ENCODE measurements at places on chromosomes 11 and 22.
A peak's percentile ranks its signal among the peaks of the same experiment; 100 is the strongest.

- DNase-seq: no peak
Observed at GRCh38 chr11:76361374-76361773, 19.6 kb downstream of the THAP12 start.

DNA sequence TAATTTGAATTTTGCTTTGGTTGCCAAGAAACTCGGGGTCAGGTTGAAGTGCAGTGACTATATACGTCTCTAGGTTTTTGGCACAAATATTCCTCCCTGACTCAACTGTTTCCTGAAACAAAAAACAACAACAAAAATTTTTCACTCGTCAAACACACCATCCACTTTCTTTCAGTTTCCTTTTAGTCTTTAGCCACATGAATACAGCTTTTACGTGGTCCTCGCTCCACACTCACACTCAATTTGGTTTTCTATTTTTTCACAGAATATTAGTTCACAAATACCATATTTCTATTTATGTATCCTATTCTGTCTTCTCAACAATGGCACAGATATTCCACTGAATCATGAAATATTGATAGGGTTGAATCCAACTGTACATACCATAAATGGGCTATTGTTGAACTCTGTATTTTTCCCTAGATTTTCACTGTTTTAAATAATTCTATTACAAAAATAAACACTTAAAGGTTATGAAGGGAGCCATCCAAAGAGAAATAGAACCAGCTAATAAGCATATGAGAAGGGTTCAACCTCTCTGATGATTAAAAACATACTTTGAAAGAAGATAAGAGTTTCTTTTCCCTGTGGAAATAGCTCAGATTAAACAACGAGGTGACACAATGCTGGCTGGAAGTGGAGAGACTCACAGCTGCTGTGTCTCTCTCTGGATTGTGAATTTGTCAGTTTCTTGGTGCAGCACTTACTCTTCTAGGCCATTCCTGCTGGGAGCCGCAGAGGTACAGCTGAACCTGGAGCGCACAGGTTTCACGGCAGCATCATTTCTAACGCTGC lies 5.1 kb upstream of the FBLN1 start:
- no peak for DNase-seq

- DNase-seq: peak; percentile 4
Observed at GRCh38 chr22:49329636-49330035, 498.0 kb downstream of the BRD1 start.

- no peak for DNase-seq
Observed at GRCh38 chr22:39297490-39298240, 21.8 kb downstream of the RPL3 start.

DNA sequence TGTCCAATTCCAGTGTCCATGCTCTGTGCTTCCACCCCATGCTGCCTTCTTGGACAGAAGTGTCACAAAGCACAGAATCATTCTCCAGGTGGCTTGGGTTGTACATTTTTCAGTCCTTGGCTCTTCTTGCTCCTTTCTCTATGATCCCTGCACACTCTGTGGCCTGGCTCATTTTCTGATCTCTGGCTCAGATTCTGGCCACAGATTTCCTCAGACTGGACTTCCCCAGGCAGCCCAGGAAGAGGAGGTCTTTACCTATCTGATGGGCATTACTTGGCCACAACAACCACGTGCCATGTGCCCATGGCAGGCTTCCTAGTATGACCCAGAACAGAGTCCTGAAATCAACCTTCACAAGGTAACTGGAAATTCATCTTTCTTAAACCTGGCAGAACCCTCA lies 27.2 kb downstream of the SYTL2 start:
- no peak for DNase-seq

DNA sequence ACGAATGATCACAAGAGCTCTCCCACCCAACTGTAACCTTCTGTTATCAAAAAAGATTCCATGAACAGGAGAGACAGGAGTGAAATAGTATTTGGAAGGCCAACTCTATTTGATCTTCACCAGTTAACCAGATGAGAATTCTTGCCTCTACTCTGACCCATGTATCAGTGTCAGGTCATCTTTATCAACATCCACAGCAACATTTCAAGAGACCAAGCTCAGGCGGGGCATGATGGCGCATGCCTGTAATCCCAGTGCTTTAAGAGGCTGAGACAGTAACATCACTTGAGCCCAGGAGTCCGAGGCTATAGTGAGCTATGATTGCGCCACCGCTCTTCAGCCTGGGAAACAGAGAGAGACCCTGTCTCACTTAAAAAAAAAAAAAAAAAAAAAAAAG lies 62.3 kb downstream of the GAB2 start:
- DNase-seq: no peak

DNA sequence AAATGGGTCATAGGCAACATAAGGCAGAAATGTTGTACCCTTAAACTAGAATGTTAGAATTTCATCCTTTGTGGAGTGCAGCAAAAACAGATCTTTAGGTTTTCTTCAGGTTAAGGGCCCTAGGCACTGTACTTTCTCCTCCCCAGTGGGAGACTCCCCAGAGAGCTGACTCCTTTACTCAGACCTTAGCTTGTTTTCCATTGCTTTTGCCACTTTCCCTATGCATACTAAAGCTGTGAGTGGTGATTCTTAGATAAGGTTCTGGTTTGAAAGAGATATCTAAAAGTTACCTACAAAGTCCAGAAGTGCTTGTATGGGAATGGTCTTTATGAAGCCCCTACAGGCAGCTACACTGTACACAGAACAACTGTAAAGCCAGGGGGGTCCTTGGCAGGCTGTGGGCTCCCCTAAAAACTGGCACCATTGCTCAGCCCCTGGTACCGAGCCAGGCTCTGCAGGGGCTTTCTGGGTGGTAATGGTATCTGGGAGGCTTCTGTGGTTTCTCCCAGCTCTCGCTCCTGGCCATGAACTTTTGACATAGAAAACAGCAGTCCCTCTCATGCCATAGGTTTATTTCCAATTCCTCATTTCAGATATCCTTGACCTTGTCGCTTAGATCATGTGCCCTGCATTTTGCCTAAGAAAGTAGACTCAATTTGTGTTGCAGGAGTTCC lies 23.2 kb downstream of the AMOTL1 start:
- no peak for DNase-seq

- DNase-seq: no peak
Observed at GRCh38 chr22:49483946-49484345, 343.7 kb downstream of the BRD1 start.

- DNase-seq: no peak
Observed at GRCh38 chr11:109023036-109023435, 358.2 kb downstream of the DDX10 start.

DNA sequence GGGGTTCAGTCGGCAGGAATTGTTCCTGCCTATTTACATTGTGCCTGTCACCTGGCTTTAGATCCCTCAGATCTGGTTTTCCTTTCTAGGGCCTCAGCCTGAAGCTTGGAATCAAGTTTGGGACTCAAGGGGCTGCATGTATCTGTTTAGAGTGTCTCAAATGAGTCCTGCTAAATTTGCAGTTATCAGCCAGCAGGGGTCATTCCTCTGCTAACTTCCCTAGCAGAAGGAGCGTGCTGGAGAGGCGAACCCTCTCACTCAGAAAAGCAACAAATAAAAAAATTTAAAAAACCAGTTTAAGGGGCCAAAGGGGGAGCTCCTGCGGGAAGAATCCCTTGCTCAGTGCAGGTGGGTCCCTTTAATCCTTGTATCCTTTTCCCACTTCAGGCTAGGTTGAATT lies 1220.2 kb downstream of the JRKL start:
- no peak for DNase-seq

DNA sequence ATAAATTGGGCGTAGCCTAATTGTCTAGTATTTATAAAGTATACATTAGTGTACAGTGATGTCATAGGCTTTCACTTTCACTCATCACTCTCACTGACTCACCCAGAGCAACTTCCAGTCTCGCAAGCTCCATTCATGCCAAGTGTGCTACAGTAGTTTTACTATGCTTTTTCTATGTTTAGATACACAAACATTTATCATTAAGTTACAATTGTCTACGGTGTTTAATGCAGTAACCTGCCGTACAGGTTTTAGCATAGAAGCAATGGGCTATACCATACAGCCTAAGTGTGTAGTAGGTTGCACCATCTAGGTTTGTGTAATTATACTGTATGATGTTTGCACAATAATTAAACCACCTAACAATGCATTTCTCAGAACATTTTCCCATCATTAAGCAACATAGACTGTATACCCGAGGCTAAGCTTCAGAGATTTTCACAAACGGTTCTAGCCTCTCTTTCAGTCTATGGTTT lies 17.5 kb downstream of the OR9G1 start:
- DNase-seq: no peak

DNA sequence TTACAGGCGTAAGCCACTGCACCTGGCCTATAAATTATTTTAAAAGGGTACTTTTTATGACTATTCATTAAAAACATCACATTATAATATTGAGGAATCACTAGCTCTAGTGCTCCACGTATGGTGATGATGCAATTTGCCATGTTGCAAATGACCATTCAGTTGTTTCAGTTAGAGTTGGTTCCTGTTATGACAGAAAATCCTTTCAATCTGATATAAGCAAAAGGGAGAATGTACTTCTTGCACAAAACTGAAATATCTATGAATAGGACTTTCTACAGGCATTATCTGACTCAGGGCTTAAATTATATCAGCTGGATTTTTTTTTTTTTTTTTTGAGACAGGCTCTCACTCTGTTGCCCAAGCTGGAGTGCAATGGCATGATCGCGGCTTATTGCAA lies 45.6 kb upstream of the RRM1 start:
- DNase-seq: no peak

- DNase-seq: no peak
Observed at GRCh38 chr11:76048763-76049162, 157.5 kb downstream of the WNT11 start.

DNA sequence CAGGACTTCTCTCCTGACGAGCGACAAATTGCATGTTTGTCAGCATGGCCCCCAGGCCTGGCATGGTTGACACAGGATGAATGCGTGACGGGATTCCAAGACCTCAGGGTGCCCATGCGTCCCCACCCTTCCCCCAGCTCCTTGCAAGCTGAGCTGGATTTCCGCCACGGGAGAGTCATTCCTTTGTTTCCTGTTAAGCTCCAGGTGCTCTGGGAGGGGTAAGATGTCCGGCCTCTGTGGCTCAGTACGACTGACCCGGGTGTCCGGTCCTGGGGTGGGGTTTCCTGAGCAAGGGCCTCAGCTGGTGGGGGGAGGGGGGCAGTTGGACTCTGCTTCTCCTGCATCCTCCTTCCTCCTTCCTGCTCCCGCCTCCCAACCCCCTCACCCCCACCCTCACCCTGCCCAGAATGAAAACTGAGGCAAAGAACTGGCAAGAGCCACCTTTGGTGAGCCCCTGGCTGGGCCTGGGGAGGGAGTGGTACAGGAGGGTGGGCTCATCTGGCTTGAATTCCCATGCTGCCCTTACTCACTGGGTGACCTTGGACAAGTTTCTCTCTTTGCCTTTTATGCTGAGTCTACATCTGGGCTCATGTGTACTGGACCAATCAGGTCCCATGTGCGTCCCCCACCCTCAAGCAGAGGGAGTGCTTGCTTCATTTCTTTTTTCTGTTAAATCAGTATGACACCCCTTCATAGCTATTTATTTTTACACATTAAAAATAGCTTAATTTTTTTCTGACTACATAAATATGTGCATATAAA lies 2.5 kb downstream of the CDC42EP2 start:
- no peak for DNase-seq

- no peak for DNase-seq
Observed at GRCh38 chr22:37982151-37982785, 2.1 kb downstream of the SOX10 start.

DNA sequence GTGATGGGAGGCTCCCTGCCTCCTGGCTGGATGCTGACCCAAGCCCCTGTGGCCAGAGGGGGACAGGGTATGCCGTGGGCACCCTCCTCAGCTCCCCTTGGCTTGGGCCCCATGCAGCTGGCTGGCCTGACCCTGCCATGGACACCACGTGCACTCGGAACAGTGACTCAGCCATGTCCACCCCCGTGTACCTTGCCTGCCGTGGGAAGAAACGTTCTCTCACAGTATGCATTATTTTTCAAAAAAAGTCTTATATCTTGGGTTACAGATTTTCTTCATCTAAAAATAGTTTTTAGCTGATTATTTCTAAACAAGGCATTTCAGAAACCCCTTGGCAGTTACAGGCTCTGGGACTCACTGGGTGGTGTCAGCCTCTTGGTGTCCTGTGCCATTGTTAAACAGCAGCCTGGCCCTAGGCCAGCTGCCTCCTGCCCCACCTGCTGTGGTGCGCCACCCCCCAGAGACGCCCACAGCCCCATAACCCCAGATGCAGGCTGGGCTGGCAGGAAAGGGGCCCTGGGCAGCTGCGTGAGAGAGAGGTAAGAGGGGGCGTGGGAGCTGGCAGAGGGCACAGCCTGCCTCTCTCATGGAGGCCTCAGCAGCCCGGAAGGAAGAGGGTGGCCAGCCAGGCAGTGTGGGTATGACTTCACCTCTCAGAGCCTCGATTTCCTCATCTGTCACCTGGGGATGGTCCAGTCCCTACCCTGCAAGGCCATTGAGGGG lies 99.8 kb downstream of the MORC2 start:
- no peak for DNase-seq

DNA sequence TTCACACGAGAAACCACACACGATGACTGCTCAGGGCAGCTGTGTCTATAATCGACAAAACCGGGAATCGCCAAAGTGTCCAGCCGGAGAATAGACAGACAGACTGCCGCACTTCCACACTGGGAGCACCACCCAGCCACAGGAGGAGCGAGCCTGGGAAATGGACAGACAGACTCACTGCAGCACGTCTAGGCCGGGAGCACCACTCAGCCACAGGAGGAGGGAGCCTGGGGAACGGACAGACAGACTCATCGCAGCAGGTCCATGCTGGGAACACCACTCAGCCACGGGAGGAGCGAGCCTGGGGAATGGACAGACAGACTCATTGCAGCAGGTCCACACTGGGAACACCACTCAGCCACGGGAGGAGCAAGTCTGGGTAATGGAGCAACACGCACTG lies 137.2 kb downstream of the BRD1 start:
- no peak for DNase-seq

DNA sequence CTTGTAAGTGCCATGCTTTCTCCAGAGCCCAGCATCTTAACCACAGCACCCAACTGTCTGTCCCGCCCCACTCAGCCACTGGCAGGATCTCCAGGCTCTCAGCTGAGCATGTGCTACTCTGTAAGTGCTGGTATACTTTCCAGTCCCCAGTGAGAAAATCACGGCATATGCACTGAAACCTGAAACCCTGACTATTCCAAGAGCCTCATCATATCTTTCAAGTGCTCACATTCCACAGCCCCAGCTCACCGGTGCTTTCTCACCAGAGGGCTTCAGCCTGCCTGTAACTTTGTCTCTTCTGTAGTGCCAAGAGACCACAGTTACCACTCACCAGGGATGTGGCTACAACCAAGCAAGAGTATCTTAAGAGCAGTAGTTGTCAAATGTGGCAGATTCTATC lies 24.4 kb upstream of the PAMR1 start:
- no peak for DNase-seq

GRCh38 chr11:58965246-58965985 lies 26.1 kb downstream of the GLYATL1 start:
- no peak for DNase-seq

DNA sequence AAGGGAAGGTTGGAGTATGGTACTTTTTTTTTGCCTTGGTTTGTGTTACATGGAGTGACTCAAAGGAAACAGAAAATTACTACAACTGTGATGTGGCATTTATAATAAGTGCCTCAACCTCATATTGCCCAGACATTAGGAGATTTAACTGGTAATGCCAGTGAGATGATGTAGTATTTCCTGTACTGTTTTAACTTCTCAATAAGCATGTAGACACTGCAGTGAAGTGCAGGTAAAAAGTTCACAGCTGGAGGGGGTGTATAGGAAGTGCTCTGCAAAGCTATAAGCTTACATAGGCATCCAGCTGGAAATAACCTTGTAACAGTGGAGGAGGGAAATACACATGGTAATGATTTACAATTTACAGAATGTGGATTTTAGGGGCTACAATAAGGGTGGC lies 138.2 kb upstream of the MTMR2 start:
- DNase-seq: no peak

GRCh38 chr22:44363013-44363979 lies 50.5 kb upstream of the SHISAL1 start:
- DNase-seq: no peak
